ENCODE measurements at places on chromosomes 16 and 17.

- peak; percentile 96 for DNase-seq
Measured at GRCh38 chr16:85114909-85115567, 2.8 kb upstream of the CIBAR2 start.

DNA sequence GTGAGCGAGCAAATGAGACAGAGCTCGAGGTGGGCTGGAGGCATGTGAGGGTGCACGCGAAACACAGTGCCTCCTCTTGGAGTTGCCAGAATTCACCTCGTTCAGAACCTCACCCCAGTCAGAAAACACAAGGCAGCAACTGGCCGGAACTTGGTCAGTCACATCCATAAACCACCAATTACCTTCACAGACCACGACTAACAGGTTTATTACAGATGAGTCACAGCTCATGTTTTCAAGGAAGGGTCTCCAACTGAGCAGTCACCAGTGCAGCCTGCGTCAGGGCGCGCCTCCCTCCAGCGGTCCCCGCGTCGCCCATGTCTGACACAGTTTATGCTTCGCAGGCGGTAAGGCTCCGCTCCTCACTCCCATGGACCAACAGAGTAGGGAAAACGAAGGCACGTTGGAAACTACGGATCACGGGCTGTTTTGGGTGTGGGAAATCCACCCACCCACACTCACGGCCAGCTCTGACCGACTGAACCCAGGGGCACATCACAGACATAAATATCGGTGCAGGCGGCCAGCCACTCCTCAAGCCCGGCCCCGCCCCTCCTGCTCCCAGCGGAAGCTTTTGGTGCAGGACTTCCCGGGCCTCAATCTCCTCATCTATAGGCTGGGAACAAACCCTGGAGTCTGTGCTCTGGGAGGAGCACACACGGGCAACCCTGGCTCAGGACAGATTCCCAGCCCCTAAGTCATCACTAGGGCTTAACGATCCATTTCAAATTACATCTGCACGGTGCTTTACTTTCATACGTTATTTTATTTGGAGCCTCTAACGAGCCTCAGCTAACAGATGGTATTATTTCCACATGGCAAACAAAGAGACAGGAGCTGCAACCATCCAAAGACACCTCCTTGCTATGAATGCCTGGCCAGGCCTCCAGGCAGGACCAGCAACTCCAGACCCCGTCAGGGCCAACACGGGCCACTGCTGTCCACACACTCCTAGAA lies 126.3 kb downstream of the ZNF778 start:
- no peak for DNase-seq

GRCh38 chr16:71895679-71896365 lies 491 bp downstream of the IST1 start:
- no peak for DNase-seq

DNA sequence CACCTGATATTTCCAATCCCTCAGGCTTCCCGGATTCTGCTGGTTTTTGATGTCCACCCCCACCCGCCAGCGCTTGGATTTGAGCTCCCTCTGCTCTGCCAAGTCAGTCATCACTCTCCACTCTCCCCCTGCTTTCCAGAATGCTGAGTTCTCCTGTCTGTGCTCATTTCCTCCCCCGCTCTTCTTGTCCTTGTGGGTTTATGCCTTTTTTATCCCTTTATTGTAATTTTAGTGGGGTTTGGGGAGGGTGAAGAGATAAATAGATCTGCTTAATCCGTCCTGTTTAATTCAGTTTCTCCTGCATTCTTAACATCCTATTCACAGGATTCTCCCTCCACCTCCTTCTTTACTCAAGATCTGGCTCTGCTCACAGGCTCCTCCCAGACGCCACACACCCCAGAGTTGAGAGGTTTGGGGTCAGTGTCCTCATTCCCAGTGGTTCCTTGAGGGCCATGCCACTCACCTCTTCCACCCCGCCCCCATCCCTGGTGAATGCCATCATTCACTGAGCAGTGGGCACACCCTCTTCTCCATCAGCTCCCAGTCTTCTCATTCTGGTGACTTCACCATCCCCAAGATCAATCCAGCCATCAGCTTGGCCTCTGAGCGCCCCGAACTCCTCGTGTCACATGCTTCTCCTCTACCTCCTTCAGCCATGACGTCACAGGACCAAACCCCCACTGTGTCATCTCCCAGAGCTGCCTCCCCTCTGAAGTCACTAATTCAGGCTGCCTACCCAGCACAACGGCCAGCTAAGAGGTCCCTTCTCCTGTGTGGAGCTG lies 15.1 kb upstream of the GUCY2D start:
- DNase-seq: no peak

- no peak for DNase-seq
Measured at GRCh38 chr16:85561248-85562092, 51.7 kb upstream of the GSE1 start.

GRCh38 chr16:79810449-79811189 lies 210.1 kb upstream of the MAF start:
- no peak for DNase-seq

GRCh38 chr17:31558748-31559583 lies 167.5 kb downstream of the RAB11FIP4 start:
- peak; percentile 51 for DNase-seq
